ENCODE measurements at places on chromosomes 11 and 22. TPM values are rescaled to one million over a fixed set of nuclear protein-coding genes. Genes with fewer than 3 reads are reported as not detected.

The RAB39A gene
- total RNA-seq: 0.54 TPM

The CSNK2A3 gene
- 9.5 TPM for total RNA-seq

The PANX3 gene
- total RNA-seq: not detected

The FGF4 gene
- total RNA-seq: not detected

The CBLIF gene
- not detected for total RNA-seq

The ANO5 gene
- 7.4 TPM for total RNA-seq

The ZNF70 gene
- total RNA-seq: 8.2 TPM

GRCh38 chr11:31806186-31806927 lies 4.8 kb downstream of the PAX6 start:
- H3K36me3 ChIP-seq: no peaks in the 10 kb centered on the region
- H3K4me1 ChIP-seq: peaks cover 44% of the 10 kb centered on the region
- no peak overlapping the region for H3K4me3 ChIP-seq
- DNase-seq: no peak
- H3K27me3 ChIP-seq: peaks cover 94% of the 10 kb centered on the region

GRCh38 chr22:32410459-32410858 lies 1.6 kb downstream of the RTCB start:
- peaks cover 16% of the 10 kb centered on the region for H3K4me1 ChIP-seq
- peaks cover 13% of the 10 kb centered on the region for H3K36me3 ChIP-seq
- no peak overlapping the region for H3K27ac ChIP-seq
- DNase-seq: no peak
- no peaks in the 10 kb centered on the region for H3K27me3 ChIP-seq
- H3K4me3 ChIP-seq: no peak overlapping the region

DNA sequence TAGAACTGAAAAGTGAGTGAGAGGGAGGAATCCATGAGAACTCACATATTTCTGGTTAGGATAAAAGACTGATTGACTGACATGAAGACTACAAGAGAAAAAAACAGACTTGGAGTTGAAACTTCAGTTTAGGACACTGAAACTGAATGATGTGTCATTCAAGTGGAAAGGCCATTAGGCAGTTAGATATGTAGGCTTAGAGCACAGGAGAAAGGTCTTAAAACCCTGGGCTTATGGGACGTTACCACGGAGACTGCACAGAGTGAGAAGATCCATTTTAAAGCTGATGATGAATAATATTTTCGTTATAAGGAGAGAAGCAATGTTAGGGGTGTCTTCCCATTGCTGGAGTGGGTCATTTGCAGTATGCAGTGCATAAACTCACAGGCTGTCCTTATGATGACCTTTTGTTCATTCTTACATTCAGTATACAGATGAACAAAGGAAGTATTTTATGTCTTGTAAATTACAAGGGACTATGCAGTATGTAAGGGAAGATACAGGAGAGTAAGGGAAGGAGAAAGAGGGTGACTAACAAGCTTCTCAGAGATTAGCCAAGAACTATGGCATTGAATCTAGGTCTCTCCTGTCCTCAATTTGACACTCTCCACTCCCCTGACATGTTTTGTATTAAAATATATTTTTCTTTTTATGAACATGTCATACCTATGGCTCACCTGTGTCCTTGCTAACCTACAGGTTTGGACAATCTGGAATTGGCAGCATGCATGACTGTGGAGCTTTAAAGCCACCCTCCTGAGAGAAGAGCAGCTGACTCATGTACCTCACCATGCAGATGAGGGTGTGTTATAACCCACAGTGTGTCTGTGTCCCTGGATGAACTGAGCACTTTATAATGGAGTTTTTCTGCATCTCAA lies 63.7 kb downstream of the MAML2 start:
- DNase-seq: no peak
- no peaks in the 10 kb centered on the region for H3K36me3 ChIP-seq
- no peak overlapping the region for H3K27ac ChIP-seq

DNA sequence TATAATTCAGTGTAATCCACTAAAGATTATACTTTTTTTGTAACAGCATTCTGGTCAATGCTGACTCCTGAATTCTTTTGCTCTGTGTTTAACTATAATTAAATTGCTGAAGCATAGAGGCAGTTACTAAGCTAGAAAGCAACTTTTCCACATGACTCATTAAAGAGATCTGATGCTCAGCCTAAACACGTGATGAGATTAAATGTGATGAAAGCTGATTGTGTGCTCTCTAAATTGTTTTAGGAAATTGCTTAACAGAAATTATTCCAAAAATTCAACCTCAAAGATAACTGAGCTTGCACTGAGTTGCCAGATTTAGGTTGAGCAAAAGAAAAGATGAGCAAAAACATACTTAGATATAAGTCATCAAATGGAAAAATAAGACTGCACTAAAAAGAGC lies 1033.6 kb downstream of the FAM181B start:
- no peaks in the 10 kb centered on the region for H3K27me3 ChIP-seq
- no peaks in the 10 kb centered on the region for H3K4me1 ChIP-seq
- no peak overlapping the region for H3K4me3 ChIP-seq
- H3K36me3 ChIP-seq: no peaks in the 10 kb centered on the region
- no peak for DNase-seq

GRCh38 chr22:36778020-36778419 lies 2.1 kb upstream of the IFT27 start:
- H3K4me1 ChIP-seq: peaks cover 12% of the 10 kb centered on the region
- no peak overlapping the region for H3K4me3 ChIP-seq

GRCh38 chr22:23376256-23376655 lies 195.9 kb downstream of the BCR start:
- no peak overlapping the region for H3K4me3 ChIP-seq
- H3K27ac ChIP-seq: no peak overlapping the region
- H3K4me1 ChIP-seq: no peaks in the 10 kb centered on the region
- peak; percentile 20 for DNase-seq
- H3K36me3 ChIP-seq: no peaks in the 10 kb centered on the region

GRCh38 chr11:17351510-17352176 lies at the start of gene NCR3LG1:
Gene NCR3LG1 (plus strand): TSS chr11:17351800. CDS start chr11:17351970, 170 bp downstream.
- no peaks in the 10 kb centered on the region for H3K27me3 ChIP-seq
- no peaks in the 10 kb centered on the region for H3K36me3 ChIP-seq
- DNase-seq: peak; percentile 66
- H3K4me3 ChIP-seq: peak within 1 kb of the TSS; percentile 32
- peaks cover 3% of the 10 kb centered on the region for H3K4me1 ChIP-seq
- peak within 1 kb of the TSS; percentile 18 for H3K27ac ChIP-seq

DNA sequence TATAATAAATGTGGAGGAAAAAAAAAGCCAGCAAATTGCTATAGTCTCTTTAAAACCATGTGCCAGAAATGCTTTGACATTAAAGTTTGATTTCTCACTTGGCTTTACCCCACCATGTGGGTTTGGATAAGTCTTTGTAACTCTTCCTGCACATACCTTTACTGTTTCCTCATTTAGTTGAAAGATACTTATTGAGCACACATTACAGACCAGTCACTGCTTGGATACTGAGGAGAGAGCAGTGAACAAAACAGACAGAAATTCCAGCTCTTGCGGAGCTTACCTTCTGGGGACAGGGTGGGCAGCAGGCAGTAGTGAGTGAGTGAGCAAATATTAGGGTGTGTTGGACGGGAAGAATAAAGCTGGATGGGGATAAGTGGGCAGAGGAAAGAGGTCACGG lies 13.7 kb downstream of the PACS1 start:
- peaks cover 42% of the 10 kb centered on the region for H3K4me1 ChIP-seq
- H3K27me3 ChIP-seq: no peaks in the 10 kb centered on the region
- H3K36me3 ChIP-seq: no peaks in the 10 kb centered on the region
- H3K4me3 ChIP-seq: no peak overlapping the region
- peak overlapping the region; percentile 40 for H3K27ac ChIP-seq

GRCh38 chr11:69414773-69415187 lies 66.7 kb upstream of the LINC01488 start:
- no peak for DNase-seq
- no peaks in the 10 kb centered on the region for H3K27me3 ChIP-seq
- H3K4me3 ChIP-seq: no peak overlapping the region
- no peaks in the 10 kb centered on the region for H3K4me1 ChIP-seq
- H3K36me3 ChIP-seq: no peaks in the 10 kb centered on the region
- no peak overlapping the region for H3K27ac ChIP-seq

DNA sequence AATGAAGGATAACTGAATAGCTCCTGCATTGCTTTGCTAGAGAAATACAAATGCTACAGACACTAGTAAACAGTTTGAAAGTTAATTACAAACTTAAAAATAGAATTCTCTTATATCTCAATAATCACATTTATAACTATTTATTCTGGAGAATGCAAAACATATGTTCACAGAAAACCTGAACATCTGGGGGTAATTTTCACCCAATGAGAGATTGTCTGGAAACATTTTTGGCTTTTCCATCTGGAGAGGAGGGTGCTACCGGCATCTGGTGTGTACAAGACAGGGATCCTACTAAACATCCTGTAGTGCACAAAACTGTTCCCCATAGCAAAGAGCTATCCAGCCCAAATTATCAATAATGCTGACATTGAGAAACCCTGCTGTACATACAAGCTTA lies 378.4 kb upstream of the CHORDC1 start:
- H3K27ac ChIP-seq: no peak overlapping the region
- no peak for DNase-seq
- no peak overlapping the region for H3K4me3 ChIP-seq
- H3K27me3 ChIP-seq: no peaks in the 10 kb centered on the region
